ENCODE measurements at places on chromosomes 13 and 19.

DNA sequence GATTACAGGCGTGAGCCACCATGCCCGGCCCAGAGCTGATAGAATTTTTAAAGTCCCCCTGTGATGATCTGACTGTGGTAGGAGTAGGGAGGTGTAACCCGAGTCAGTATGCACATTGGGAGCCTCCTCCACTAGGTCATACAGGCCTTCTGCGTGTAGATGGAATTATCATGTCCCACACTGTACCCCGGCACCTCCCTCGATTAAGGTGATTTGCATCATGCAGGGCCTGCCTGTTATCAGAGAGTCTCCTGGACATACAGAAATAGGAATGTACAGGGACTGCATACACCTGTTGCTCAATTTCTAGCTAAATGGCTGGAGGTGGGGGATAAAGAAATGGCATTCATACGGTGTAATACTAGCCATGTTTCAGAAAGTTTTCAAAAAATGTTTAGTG lies 922 bp upstream of the ERVK3-1 start:
- DNase-seq: no peak

DNA sequence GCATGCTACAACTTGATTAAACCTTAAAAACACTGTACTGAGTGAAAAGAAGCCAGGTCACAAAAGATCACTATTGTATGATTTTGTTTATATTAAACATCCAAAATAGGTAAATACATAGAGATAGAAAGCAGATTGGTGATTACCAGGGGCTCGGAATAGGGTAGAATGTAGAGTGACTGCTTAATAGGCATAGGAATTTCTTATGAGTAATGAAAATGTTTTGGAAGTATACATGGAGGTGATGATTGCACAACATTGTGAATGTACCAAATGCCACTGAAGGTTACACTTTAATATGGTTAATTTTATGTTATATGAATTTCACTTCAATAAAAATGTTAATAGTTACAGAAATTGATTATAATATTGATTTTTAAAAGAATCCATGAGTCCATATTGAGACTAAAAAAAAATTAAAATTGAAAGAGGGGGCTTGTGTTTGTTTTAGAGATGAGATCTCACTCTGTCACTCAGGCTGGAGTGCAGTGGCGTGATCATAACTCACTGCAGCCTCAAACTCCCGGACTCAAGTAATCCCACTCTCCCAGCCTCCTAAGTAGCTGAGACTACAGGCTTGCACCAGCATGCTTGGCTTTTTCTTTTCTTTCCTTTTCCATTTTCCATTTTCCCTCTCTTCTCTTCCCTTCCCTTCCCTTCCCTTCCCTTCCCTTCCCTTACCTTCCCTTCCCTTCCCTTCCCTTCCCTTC lies 85.1 kb downstream of the FNDC3A start:
- DNase-seq: peak; percentile 6

- peak; percentile 21 for DNase-seq
Measured at GRCh38 chr13:93039131-93039530, 187.5 kb upstream of the GPC6 start.

DNA sequence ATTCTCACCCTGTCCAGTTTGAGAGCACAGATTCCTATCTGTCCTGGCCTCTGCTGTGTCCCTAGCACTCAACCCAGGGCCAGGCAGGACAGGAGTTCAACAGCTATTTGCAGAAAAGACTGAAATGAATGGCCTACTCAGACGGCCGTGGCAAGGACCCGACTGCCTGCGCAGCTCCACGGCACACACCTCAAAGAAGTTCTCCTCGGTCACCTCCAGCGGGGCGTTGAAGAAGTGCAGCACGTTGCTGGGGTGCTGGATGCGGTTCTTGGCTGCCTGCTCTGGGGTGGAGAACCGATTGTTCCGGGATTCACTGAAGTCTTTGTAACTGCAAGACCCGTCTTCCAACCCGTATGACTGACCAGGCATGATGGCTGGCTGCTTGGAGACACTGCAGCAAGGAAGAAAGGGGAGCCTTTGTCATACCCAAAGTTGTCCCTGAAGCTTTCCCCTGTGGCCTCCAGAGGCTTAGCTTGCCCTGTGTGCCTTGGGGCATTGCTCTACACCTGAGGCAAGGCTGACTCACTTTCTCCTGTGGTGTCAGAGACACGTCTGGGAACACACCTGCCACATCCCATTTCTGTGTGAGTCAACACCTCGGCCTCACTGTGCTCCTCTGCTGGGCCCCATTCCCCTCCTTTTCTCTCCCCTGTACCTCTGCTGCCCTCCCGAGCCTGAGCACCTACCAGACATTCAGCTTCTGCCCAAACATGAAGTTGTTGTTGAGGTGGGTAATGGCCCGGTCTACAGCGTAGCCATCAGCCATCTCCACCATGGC lies 6.8 kb upstream of the ECH1 start:
- no peak for DNase-seq

GRCh38 chr19:34172661-34173192 lies 423 bp downstream of the LSM14A start:
- DNase-seq: no peak

GRCh38 chr13:43227721-43228120 lies 204.3 kb downstream of the DNAJC15 start:
- no peak for DNase-seq

DNA sequence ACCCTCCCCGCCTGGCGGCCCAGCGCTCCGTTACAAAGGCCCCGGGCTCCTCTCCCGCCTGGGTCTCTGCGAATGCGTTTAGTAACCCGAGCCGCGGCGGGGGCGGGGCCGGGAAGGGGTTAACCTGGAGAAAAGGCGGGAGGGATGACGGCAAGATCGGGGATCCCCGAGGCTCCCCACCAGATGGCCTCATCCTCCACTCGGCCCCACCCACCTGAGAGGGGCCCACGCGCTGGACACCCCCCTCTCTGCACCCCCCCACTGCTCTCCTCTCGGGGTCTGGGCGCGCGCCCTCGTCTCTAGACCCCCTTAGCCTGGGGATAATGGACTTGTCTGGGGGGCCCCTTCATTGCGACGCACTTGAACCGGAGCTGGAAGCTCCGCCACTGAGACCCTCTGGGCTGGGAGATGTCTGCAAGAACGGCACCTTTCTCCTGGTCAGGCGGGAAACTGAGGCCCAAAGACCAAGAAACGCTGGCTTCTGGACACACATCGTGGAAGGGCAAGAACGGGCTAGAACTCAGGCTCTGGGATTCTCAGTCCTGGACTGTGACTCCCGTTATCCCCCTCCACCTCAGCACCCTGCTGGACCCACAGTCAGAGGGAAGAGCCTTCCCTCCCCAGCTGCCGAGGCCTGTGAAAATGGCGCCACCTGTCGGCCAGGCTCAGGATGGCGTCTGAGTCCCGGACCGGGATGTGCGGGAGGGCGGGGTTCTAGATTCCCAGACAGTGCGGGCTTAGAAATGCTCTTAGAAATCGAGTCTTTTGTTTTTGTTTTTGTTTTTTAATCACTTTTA lies 2.9 kb upstream of the LTBP4 start:
- peak; percentile 60 for DNase-seq

Measured in fibroblast of skin of left biceps (primary cell).